ENCODE measurements at places on chromosomes 16 and 17.

DNA sequence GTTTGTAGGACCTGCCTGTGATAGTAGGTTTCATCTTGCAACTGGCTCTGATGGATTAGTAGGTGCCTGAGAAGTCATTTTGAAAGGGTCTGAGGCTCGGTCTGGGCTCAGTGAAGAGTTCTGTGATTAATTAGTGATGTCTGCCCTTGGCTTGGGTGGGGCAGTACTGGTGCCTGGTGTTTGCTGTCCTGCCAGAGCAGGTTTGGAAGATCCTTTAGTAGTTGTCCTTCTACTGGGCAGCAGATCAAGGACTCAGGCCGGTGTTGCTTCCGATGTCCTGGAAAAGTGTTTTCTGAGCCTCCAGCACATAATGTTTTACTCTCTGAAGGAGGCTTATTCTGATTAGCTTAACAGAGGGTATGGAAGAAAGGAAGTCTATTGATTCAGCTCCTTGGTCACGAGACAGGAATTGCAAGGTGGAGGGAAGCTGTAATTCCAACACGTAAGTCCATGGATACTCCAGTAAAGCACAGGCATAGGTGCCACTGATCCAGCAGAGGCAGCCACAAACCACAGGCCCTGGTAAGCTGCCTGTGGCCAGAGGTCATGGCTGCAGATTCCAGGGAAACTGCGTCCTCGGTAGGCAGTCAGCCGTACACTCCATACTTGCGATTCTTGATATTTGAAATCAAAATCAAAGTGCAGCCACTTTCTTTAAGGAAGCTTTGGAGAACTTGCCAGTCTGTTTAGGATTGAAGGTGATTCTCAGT, 18.7 kb downstream of the HLF start:
- DNase-seq: no peak

- no peak for DNase-seq
Measured at GRCh38 chr17:4972322-4972721, 4.7 kb upstream of the SPAG7 start.

DNA sequence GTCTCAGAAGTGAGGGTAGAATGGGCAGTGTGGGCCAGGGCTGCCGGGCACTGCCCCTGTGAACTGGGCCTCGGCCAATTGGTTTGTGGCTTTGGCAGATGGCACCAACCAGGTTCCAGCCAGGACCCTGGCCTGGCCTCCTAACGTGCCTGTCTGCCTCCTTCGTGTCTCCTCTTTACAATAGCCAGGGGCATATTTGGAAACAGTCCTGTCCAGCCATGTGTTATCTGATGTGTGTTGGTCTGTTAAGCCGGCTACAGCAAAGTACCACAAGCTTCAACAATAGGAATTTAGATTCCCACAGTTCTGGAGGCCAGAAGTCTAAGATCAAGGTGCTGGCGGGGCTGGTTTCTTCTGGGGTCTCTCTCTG, 14.6 kb downstream of the CRISPLD2 start:
- no peak for DNase-seq

GRCh38 chr16:75376475-75377161, 56.7 kb downstream of the CFDP1 start:
- DNase-seq: no peak

DNA sequence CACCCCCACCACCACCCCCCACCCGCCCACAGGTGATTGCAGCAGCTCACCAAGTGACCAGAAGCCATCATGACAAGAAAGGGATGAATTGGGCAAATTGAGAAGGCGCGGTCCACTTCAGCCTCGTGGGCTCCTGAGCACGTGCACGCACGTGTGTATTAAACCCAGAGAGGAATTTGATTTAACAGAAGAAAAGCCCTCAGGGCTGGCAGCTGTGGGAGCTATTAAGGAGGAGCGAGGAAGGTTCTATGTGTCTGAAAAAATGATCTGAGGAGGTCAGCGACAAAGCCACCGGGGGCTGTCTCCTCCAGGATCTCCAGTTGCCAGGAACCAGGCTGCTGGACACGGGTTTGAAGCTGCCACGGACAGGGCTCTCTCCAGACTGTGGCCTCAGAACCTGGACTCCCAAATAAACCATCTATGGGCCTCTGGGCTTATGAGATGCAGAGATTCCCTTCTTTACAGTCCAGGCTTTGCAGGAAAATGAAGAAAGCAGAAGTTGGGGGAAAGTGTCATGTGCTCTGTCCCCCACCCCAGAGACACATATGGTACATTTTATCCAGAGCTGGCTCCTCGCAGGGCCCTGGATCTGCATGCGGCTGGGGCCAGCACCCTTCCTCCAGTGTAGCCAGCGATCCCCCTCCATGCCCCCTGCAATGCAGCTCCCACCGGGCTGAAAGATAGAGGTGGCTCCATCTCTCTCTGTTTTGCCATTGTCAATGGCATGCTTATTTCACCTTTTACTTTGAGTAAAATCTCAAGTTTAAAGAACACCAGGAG, 219.7 kb upstream of the RPL38 start:
- no peak for DNase-seq

GRCh38 chr17:57755480-57756070, 10.5 kb upstream of the CCDC182 start:
- no peak for DNase-seq

Data from activated CD4-positive, alpha-beta memory T cell treated with anti-CD3 and anti-CD28 coated beads for 36 hours (primary cell).